ENCODE measurements at places on chromosomes 16 and 17.

DNA sequence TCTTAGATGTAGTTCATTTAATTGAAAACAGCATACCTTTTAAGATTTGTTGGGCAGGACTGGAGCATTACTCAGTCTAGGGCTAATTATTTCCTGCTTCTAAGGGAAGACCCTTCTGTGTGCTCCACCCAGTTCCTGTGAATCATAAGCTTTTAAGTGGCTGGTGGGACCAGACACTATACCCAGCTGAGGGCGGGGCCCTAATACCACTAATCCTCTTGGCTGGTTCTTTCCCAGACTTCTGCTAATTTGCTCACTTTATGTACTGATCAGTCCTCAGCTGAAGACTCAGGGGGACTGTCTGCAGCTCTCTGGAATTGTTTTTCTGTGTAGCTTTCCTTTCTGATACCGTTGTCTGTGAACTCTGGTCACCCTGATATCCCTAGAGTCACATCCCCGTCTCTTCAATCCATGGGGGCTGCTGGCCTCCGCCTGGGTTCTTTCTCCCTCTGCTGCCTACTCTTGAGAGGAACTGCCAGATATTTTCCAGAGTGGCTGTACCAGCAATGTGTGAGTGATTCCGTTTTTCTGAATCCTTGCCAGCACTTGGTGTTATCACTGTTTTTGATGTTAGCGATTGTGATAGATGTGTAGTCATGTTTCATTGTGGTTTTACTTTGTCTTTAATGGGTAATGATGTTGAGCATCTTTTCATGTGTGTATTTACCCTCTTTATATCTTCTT is 35.1 kb downstream of the MFSD11 start:
- DNase-seq = peak; percentile 56

- DNase-seq = no peak
Measured at GRCh38 chr17:79160980-79161636, 86.5 kb downstream of the ENGASE start.

DNA sequence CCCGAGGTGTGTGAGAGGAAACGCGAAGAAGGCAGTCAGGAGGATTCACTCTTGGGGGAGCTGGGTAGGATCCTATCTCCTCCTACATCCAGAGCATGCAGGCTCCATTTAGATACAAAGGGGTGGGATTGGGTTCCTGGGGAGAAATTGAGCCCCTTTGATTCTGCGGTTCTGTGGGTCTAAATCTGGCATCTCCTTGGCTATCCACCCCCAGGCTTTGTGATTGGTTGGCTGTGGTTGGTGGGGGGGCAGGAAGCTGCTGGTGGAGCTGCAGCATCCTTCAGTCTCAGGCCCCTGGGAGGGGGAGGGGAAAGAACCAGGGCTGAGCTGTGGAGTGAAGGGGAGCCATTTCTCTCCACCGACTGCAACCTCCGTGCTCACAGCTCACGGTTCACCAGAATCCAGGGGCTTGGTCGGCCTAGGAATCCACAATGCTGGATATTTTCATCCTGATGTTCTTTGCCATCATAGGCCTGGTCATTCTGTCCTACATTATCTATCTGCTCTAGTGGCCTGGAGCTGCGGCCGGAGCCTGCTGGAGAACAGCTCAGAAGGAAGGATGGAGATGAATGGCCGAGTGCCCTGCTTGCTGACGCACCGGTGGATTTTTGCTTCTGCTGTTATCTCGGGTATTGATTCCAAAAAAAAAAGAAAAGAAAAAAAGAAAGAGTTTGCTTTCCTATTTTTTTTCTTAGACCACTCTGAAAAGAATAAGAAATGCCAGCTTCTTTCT is at the start of gene LASP1NB:
Gene LASP1NB, plus strand, starts transcription at position 352 of the 733 bp plus-strand sequence.
- no peak for DNase-seq

DNA sequence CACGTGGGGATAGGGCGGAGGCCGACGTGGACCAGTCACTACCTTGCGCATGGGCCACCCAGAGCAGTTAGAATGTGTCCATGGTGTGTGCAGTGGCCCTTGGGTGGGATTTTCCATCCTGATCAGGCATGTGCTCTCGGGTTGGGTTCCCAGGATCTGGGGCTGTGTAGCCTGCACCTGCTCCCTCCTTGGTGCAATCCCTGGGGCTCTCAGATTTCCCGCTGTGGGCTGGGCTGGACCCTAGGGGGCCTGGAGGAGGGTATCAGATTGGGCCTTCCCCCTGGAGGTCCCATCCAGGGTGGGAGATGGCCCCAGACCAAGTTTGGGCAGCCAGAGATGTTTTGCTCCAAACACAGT is 1.3 kb downstream of the SMTNL2 start:
- no peak for DNase-seq

- no peak for DNase-seq
Measured at GRCh38 chr16:11498683-11499082, 88.0 kb downstream of the LITAF start.

- no peak for DNase-seq
Measured at GRCh38 chr17:47789611-47790561, 31.7 kb downstream of the OSBPL7 start.

DNA sequence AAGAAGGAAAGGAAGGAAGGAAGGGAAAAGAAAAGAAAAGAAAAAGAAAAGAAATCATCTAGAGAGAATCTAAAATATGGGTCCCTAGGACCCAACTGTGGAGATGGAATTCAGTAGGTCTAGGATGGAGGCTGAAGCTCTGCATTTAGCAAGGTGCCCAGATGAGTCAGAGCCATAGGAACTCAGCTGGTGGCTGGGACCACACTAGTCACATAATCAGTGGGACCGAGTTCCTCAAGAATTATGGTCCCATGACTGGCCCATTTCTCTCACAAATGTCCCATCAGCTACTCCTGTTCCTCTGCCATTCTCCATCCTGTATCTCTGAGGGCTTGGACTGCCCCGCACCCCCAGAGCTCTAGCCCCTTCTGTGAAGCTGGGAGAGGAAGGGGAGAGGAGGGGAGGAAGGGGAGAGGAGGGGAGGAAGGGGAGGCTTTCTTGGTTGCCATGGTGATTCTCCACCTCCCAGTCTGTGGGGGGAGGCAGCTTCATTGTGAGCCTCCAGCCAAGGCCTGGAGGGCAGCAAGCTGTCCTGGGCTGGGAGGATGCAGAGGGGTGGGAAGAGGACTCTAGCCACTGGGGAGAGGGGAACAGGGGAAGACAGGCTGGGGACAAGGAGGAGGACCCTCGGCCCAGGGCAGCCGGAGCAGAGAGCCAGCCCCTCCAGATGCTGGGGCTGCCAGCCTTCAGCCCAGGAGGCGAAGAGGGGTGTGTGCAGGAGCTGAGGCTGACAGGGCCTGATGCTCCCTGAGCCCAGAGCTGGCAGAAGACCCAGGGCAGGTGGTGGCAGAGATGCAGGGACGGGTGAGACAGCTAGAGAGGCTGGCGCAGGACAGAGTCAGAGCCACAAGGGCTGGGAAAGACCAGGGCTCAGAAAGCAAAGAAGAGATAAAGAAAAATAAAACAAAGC is 37.8 kb upstream of the LHX1 start:
- DNase-seq = no peak

- DNase-seq = no peak
Measured at GRCh38 chr17:36030956-36031355, 13.2 kb upstream of the CCL23 start.

DNA sequence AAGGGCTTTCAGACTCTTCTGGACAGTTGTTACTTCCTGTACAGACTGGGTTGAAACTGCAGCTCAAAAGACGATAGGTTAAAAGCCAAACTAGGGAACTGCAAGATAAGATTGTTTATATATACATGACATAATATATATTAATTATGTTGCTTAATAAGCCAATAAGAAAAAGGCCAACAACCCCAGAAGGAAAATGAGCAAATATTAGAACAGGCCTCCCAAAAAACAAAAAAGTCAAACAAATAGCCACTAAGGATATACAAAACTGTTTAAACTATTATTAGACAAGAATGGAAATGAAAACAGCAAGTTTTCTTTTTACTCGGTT is 495 bp upstream of the CMTR2 start:
- DNase-seq = no peak
